ENCODE measurements at places on chromosomes 4 and X. TPM values are rescaled to one million over a fixed set of nuclear protein-coding genes. Genes with fewer than 3 reads are reported as not detected.

GRCh38 chr4:38667085-38667893, 3.3 kb downstream of the KLF3 start:
- H3K27ac ChIP-seq = peak overlapping the region; percentile 94
- no peaks in the 10 kb centered on the region for H3K36me3 ChIP-seq
- peak; percentile 97 for DNase-seq
- H3K4me1 ChIP-seq = peaks cover 52% of the 10 kb centered on the region
- peaks cover 18% of the 10 kb centered on the region for H3K27me3 ChIP-seq
- H3K4me3 ChIP-seq = peak overlapping the region; percentile 75

DNA sequence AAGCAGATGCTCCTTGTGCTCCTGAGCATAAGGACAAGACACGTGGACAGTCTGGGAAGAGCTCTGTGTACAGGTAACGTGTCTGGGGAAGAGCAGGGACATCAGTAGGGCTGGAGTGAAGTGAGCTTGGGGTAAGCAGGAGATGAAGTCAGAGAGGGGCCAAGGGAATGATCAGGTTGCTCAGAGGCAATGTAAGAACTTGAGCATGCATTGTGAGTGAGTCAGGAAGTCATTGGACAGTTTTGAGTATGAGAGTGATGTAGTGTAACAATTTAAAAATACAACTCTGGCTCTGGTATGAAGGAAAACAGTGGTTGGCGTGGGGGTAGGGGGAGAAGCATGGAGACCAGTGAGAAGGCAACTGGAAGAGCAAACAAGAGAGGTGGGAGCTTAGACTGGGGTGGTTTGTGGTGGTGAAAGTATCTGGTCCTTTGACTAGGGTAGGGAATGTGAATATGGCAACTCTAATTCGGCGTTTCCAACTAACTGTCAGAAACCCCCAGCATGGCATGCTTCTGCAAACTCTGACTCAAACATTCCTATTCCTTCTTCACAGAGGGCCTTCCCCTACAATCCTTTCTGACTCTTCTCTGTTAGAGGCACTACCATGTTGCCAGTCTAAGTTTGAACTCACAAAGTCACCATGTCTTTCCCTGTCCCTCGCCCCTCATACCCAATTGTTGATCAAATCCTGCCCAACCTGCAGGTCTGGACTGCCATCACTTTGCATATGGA, 57.2 kb downstream of the STBD1 start:
- no peaks in the 10 kb centered on the region for H3K36me3 ChIP-seq
- no peak for DNase-seq
- H3K27ac ChIP-seq = no peak overlapping the region
- H3K27me3 ChIP-seq = no peaks in the 10 kb centered on the region

DNA sequence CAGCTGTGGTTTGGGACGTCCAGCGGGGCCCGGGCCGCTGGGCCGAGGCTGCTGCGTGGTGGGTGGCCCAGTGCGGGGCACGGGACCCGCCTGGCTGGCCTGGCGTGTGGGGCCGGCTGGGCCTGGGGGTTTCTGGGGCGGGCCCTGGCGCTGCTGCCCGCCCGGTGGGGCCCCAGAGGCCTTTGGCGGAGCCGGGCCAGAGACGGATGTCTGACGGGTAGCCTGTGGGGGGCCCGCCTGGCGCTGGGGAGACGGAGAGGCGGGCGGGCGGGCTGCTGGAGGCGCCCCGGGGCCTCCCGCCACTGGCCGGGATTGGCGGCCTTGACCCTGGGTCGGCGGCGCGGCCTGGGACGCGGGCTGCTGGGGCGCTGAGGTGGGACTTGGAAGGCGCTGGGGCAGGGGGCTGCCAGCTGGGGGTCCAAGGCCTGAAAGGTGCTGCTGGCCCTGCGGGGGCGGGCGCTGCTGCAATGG, 8.1 kb upstream of the TIMP1 start:
- peak; percentile 48 for DNase-seq
- H3K4me3 ChIP-seq = peak overlapping the region; percentile 56
- peak overlapping the region; percentile 93 for H3K27ac ChIP-seq
- peaks cover 5% of the 10 kb centered on the region for H3K4me1 ChIP-seq

DNA sequence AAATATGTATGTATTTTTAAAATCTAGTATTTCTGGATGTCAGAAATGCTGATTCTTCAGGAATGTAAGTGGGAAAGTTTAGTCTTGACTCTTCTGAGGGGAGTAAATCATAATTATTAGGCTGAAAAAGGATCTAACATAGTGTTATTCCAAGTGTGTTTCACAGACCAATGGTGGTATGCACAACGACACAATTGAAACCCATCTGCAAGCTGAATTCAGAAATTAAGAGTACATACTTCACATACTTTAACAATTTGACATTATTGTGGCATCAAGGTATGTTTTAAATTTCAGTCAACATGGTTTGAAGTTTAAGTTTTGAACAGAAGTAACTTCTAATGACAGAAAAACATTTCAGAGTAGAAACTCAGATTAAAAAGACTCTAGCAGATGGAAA, 236.7 kb downstream of the SLC7A11 start:
- no peaks in the 10 kb centered on the region for H3K36me3 ChIP-seq
- H3K4me3 ChIP-seq = no peak overlapping the region
- H3K27ac ChIP-seq = no peak overlapping the region
- H3K4me1 ChIP-seq = no peaks in the 10 kb centered on the region
- H3K27me3 ChIP-seq = no peaks in the 10 kb centered on the region

GRCh38 chr4:18440527-18441202, 419.1 kb upstream of the LCORL start:
- peaks cover 6% of the 10 kb centered on the region for H3K4me1 ChIP-seq
- H3K27ac ChIP-seq = no peak overlapping the region
- peak; percentile 3 for DNase-seq
- no peaks in the 10 kb centered on the region for H3K36me3 ChIP-seq
- H3K27me3 ChIP-seq = no peaks in the 10 kb centered on the region

DNA sequence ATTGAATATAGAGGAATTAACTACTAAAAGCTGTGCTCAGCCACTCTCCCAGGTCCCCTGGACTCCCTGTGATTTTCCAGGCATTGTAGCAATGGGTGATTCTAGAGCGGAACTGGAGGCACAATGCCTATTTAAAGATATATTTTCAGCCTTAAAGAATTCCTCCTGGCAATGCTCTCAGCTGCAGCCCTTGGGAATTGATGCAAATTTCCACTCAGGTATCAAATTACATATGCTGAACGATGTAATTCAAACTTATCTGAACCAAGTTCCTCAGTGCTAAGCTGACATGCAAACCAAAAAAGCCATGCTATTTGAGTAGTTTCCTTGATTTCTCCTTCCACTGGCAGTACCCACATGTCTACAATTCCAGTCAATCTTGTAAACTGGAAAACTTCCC, 86.3 kb upstream of the GABRA3 start:
- H3K4me3 ChIP-seq = no peak overlapping the region
- no peaks in the 10 kb centered on the region for H3K27me3 ChIP-seq
- no peaks in the 10 kb centered on the region for H3K36me3 ChIP-seq

DNA sequence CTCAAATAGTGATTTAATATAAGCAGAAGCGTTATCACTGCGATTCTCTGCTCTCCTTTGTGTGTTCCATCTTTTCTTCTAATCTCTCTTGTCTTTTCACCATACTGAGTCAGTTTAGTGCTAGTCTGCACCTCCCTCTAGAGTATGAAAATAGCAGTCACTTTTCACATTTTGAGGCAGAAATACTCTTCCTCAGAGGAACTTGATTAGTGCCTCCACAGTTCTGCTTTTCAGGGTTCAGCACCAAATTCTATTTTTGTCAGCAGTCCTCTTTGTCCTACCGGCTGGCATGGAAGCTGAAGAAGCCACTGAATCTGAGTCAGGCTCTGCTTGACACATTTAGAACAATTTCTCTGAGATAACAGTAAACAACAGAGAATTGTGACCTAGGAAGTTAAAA, 49.7 kb upstream of the ANKRD17 start:
- 0 out of 2 replicates have a peak, but pooled peaks cover 4% of the 10 kb centered on the region for H3K4me1 ChIP-seq
- H3K4me3 ChIP-seq = no peak overlapping the region
- H3K36me3 ChIP-seq = no peaks in the 10 kb centered on the region
- no peak overlapping the region for H3K27ac ChIP-seq

DNA sequence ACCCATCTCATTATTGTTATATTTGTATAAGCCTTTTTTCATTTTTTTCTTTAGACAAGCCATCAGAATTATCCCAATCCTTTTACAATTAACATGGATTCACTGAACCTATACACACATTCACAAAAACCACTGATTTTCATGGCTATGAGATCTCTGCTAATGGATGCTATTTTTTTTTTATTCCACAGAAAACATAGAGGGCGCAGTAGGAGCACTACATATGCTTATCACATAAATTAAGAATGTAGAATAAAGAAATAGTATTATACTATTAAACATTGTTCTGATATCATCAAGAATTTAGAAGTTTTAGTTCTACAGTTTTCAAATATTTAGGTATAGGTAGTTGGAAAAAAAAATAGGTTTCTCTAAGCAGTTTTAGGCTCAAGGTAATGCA, 1477.4 kb downstream of the ARAP2 start:
- DNase-seq = no peak
- no peak overlapping the region for H3K4me3 ChIP-seq
- H3K27me3 ChIP-seq = no peaks in the 10 kb centered on the region
- no peak overlapping the region for H3K27ac ChIP-seq
- no peaks in the 10 kb centered on the region for H3K4me1 ChIP-seq
- no peaks in the 10 kb centered on the region for H3K36me3 ChIP-seq

DNA sequence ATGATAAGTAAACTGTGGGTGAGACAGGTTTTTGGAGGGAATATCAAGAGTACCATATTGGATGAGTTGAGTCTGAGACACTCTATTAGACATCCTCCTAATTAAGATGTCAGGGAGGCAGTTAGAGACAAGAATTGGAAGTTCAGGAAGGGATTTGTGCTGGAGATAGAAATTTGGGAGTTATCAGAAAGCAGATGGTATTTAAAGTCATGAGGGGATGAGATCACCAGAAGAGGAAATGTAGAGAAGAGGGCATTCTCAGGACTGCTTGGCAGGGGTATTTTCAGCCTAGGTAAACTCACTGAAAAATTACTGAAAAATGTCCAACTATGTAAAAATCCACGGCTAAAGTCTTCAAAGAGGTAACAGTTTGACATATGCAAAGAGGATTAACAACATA, 161.6 kb upstream of the PGRMC2 start:
- no peaks in the 10 kb centered on the region for H3K27me3 ChIP-seq
- H3K36me3 ChIP-seq = no peaks in the 10 kb centered on the region
- no peaks in the 10 kb centered on the region for H3K4me1 ChIP-seq
- H3K4me3 ChIP-seq = no peak overlapping the region
- no peak overlapping the region for H3K27ac ChIP-seq
- DNase-seq = no peak

DNA sequence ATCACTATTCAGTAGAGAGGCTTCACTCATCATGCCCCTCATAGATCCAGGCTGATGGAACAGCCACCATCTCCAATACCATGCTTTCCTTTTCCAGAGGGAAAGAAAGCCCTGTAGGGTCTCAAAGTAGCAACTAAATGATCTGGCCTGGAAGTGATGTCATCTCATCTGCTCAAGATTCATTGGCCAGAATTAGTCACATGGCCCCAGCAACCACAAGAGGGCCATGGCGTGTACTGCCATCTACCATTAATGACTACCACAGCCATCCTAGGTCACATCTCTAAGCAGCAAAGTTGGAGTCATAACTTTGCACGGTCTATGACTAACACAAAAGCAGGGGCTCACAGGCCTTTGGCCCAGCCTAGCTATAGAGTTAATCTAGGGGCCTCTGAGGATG, 194.8 kb downstream of the KIT start:
- H3K4me3 ChIP-seq = no peak overlapping the region
- no peaks in the 10 kb centered on the region for H3K4me1 ChIP-seq
- H3K27me3 ChIP-seq = no peaks in the 10 kb centered on the region
- no peak for DNase-seq
- no peak overlapping the region for H3K27ac ChIP-seq

- DNase-seq = no peak
- H3K36me3 ChIP-seq = no peaks in the 10 kb centered on the region
- H3K27me3 ChIP-seq = no peaks in the 10 kb centered on the region
- no peak overlapping the region for H3K27ac ChIP-seq
- no peak overlapping the region for H3K4me3 ChIP-seq
Observed at GRCh38 chrX:153336988-153337387, 3.0 kb downstream of the ZNF275 start.

DNA sequence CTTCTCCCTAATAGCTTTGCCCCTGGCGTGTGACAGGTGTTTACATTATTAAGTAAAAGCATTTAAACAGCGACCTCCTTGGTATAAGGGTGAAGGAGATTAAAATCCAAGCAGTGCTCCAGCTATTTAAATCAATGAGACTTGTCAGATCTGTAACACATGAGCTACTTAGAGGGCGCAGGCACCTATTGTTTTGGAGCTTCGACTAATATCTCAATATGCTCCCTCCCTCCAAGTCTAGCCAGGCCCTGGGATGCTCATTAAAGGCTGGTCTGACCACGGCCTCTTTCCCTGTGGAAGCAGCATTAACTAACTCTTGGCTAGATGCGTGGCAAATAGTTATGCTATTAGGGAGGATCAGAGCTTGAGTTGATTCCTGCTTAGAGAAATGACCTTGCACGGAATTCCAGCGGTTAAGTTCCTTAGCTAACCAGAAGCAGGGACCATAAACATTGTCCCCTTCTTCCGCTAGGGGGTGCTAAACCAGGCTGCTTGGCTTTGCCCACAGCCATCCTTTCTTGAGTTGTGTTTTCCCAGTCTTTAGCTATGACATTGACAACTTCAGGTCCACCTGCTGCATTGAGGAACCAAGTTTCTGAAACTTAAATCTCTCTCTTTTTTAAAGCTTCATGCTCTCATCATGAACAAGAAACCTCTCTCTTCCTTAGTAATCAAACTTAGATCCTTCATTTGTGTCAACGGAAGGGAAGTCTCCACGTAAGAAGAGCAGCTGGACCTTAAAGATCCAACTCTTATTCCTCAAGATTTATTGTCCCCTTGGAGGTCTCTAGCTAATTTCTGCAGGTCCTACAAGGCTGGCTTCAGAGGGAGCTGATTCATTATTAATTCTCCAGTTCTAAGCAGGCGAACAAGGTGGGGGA, 80.7 kb upstream of the IGFBP7 start:
- peak; percentile 89 for DNase-seq
- H3K27me3 ChIP-seq = peaks cover 17% of the 10 kb centered on the region
- H3K4me3 ChIP-seq = no peak overlapping the region
- no peaks in the 10 kb centered on the region for H3K36me3 ChIP-seq
- H3K4me1 ChIP-seq = peaks cover 64% of the 10 kb centered on the region

DNA sequence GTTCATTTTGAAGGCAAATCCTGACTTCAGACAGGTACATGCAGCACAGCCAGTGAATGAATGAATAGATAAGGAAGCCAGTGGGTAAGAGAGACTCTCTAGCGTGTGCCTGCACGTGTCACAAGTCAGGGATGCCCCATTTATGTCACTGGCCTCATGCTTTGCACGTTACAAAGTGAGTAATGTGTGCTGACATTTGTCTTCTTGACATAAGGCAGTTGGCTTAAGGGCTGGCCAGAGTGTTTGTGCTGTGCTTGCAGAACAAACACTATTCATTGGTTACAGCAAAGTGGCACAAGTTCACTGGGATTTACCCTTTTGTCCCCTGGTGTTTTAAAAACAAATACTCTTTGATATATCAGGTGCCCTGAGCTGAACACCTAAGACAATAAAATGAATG, 55.9 kb downstream of the CRMP1 start:
- no peak overlapping the region for H3K27ac ChIP-seq
- H3K4me1 ChIP-seq = no peaks in the 10 kb centered on the region
- H3K27me3 ChIP-seq = no peaks in the 10 kb centered on the region
- H3K36me3 ChIP-seq = peaks cover 12% of the 10 kb centered on the region
- H3K4me3 ChIP-seq = no peak overlapping the region
- no peak for DNase-seq

HEPH gene
- total RNA-seq = 64.7 TPM

MAGEA8 gene
- not detected for total RNA-seq

VSIG4 gene
- not detected for total RNA-seq

RPA4 gene
- total RNA-seq = 0.47 TPM

GSX2 gene
- total RNA-seq = not detected

TBC1D1 gene
- total RNA-seq = 151 TPM

USP17L10 gene
- not detected for total RNA-seq
